ENCODE measurements at places on chromosomes 12 and 14.

DNA sequence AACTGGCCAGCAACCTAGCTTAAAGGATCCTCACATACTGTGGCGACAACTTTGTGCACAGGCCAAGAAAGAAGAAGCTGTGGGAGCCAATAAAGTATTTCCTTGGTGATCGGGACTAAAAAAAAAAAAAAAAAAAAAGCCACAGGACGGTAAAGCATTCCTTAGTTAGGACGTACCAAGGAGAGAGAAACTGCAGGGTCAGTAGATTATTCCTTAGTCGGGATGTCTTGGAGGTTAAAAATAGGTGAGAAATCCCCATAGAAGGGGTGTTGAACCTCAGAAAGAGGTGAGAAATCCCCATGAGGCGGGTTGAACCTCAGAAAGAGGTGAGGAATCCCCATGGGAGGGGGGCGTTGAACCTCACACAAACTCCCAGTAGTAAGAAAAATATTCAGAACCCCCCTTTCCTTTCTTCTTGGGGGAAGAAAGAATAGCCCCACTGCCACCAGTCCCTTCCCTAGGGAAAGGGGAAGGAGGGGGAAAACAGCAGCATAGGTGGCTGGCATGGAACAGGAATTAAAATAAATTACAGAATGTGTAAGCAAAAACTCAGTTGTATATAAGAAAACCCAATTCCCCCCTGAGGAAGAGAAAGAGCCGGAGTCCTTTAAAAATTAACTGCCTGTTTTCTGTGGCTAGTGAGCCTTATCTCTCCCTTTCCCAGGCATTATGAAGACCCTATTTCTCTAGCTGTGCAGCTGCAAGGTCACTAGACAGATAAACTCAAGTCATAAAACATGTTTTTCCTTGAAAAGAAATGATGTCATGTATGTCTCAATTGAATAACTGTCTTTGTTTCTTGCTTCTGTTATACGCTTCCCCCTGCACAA is 26.8 kb downstream of the KLRK1 start:
- no peak for DNase-seq

- DNase-seq, result no peak
These were observed 95.7 kb downstream of the RFLNA start for GRCh38 chr12:124390442-124391097.

DNA sequence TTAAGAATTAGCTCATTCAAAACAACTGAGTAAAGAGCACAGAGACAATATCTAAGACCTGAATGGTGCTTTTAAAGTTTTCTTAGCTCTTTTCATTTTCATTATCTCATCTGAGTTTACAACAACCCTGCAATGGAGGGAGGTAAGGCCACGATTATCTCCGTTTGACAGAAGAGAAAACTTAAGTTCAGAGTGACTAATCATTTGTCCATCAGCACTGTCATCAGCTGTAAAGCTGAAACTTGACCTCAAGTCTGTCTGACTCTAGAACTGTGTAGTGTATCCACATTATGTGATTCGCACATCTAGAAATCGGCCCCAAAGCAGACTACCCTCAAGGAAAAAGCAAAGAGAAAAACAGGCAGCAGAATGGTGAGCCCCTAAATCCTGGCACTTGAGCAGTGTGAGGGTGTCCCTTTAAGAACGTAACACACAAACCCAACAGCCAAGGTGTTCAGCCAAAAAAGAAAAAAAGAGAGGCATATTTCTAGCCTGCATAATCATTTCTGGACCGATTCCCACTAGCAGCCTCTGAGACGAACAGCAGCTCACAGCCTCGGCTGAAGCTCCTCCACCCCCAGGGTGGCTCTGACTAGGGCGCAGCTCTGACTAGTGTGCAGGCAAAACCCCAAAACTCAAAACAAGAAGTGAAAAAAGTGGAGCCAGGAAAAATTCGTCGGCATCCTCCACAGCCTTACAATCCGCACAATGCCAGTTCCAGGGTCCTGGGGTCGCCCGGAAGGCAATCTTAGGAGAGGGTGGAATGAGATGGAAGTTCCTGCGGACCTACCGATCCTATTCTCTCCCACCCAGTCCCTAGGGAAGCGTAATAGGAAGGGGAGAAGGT is 1.6 kb downstream of the STXBP6 start:
- DNase-seq, result no peak

- DNase-seq, result no peak
These were observed 32.7 kb downstream of the DUSP6 start for GRCh38 chr12:89319606-89320005.

DNA sequence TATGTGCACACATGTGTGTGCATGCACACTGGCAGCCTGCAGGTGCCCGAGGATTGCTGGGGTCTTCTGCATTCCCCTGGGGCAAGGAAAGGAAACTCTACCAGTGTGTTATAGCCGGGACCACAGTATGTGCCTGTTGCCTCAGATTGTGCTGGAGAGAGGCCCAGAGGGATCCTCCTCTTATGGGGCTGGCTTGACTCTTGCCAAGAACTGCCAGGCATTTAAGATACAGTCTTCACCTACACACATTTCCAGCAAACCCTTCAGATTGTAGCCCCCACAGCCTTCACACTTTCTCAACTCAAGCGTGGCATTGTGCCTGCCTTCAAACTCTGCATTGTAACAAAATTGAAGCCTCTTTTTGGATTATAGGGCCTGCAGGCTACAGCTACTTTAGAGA is 176.7 kb upstream of the DYRK2 start:
- DNase-seq, result no peak

- DNase-seq, result no peak
These were observed 221.1 kb upstream of the RGS6 start for GRCh38 chr14:71711125-71711524.

- DNase-seq, result no peak
These were observed 990.2 kb downstream of the GALC start for GRCh38 chr14:87002776-87003175.

DNA sequence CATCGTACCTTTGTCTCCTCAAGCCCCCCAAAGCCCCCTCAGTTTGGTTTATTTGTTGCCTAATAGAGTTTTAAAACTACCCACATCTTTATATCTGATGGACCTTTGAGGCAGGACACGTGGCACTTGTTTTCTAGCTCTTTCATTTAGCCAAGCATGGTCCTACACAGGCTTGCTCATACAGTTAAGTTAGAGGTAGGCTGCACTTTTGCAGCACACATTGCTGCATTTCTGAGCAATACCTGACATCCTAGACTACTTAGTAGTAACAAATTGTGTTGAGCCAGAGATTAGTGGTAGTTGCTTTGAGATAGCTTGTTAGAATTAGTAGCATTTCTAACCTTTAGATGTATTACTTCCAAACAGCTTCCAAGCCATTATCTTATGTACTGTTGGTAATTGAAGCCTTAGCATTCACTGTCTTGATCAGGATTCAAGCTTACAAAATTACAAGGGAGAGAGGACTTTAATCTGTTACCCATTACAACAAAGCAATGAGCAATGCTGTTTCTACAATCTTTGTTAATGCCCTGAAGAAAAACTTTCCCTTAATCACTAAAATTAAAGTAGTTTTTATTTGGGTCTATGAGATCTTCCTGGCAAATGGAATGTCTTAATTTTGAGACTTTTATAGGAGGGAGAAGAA is 96.6 kb downstream of the WNK1 start:
- DNase-seq, result no peak

DNA sequence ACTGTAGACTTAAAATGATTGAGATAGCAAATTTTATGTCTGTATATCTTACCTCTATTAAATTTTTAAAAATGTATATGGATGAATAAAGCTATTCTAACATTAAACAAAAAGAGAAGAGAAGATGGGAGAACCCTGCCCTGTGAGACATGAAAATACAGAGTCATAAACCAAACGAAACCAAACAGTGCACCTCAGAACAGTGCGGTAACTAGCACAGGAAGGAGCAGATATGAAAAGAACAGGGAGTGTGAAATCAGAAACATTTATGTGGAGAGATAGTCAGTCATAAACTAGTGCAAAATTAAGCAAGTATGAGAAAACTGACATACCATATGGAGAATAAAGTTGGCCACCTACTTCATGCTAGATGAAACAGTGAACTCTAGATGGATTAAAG is 135.1 kb downstream of the ERC1 start:
- DNase-seq, result no peak

- no peak for DNase-seq
These were observed 107.4 kb downstream of the TSHR start for GRCh38 chr14:81062816-81063215.
